NCI-H1694 (cell line): ENCODE measurements at places on chromosomes 5 and 9.

- DNase-seq: no peak
Observed at GRCh38 chr9:137791947-137792346, 85.6 kb upstream of the CACNA1B start.

- no peak for DNase-seq
Observed at GRCh38 chr9:114709636-114710035, 27.6 kb upstream of the TEX48 start.

- DNase-seq: no peak
Observed at GRCh38 chr5:9473624-9474023, 72.3 kb downstream of the SEMA5A start.

- DNase-seq: no peak
Observed at GRCh38 chr9:21097817-21098216, 20.1 kb upstream of the IFNB1 start.

DNA sequence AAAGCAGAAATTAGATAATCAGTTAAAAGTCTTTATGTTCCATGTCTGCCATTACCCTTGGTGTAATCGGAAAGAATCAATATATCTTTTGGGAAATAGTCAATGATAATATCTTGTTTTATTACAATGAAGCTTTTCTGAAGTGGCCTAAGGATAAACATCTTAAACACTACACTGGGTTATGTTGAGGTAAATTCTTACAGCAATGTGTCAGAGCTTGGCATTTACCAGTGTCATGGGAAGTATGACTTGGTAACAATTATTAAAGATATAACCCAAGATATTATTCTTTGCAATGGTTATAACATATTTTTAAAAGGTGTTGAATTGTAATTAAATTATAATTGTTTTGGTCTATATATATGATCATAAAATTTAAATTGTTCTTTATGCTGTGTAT, 84.7 kb downstream of the CFAP95 start:
- no peak for DNase-seq

DNA sequence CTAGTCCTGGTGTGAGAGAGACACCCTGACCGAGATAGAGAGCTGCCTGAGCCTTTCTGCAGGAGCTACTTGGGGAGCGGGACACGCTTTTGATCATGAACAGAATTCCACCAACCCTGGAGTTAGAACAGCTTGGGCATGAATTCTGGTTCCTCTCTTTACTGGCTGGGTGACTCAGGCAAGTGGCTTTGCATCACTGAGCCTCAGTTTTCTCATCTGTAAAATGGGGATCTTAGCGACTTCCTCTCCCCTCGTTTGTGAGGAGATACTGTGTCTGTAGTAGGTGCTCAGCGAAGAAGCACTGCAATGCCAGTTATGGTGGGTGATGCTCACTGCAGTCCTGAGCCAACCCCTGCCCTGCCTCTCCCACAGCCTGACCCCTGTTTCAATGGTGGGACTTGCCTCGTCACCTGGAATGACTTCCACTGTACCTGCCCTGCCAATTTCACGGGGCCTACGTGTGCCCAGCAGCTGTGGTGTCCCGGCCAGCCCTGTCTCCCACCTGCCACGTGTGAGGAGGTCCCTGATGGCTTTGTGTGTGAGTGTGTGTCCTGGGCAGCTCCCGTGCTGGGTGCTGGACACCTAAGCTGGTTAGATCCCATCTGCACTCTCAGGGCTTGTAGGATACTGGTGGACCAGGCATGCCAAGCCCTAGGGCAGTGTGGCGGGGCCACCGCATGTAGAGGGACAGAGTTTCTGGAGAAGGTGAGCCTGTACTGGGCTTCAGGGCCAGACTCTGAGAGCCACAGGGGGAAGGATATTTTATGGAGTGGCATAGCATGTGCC, 16.0 kb downstream of the CRB2 start:
- no peak for DNase-seq

GRCh38 chr9:134299883-134300282, 26.4 kb upstream of the RXRA start:
- DNase-seq: no peak

DNA sequence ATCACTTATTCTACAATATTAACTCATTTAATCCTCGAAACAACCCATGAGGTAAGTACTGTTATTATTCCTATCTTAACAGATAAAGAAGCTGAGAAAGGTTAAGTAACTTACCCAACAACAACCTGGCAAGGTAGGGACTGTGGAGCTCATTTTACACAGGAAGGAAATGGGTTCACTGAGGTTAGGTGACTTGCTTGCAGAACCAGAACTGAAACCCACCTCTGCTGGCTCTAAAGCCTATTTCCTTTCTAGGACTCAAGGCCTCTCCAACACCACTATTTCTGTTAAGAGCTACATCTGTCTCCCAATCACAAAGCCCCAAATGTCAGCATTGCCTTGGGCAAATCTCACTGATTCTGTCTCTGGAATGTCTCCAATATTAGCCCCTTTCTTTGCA, 38.9 kb upstream of the IFNK start:
- no peak for DNase-seq
